ENCODE measurements at places on chromosomes 4 and X.

- no peak for DNase-seq
Measured at GRCh38 chrX:74422576-74423288, 1.4 kb downstream of the SLC16A2 start.

DNA sequence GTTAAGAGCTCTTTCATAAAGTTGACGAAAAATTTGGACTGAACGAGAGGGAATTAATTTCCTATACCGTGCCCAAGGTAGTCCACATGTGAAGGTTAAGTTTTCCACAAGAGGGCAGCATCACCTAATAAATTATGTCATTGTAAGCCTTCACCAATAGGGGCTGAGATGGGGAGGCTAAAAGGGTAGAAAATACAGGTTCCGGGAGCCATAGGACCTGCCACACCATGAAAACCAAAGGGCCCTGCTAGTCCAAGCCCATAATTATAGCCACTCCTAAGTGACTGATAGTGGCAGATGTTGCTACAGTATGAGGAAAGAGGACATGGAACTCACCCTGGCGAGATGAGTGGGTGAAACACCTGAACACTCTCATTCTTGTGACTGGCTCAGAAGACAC is 122.2 kb downstream of the SHROOM4 start:
- DNase-seq = no peak

GRCh38 chrX:19758539-19758938 is 128.9 kb downstream of the SH3KBP1 start:
- peak; percentile 31 for DNase-seq

DNA sequence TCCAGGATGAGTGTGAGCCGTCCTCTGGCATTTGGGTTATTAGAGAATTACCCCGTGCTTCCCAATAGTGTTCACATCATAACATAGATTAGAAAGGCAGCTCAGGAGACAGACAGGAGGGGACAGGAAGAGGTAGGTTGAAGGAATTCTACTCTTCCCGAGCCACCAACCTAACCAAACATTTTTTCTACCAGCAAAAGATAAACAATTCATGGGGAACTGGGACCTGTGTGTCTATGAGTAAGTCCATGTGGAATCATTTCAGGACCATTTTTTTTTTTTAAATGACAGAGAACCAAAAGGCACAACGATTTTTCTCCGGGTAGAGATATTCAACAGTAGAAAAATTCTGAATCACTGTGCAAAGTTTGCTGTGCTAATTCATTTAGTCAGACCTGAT is 174.2 kb upstream of the ETNPPL start:
- DNase-seq = no peak
